ENCODE measurements at places on chromosomes 2 and 18.

- DNase-seq = no peak
These were observed 92.6 kb upstream of the VRK2 start for GRCh38 chr2:57954020-57954419.

DNA sequence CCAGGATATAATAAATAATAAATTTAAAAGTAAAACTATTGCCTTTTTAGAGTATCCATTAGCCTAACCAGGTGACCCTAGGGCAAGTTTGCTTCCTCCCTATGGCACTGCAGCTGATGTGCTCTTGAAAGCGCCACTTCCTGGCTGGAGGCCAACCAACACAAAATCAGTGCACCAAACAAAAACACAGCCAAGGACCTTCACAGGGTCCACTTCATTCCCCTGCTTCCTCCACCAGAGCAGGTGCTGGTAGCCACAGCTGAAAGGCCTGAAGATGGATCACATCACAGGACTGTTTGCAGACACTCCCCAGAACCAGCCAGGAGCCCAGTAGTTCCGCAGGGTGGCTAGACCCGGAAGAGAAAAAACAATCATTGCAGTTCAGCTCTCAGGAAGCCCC, 108.8 kb downstream of the TWIST2 start:
- no peak for DNase-seq

DNA sequence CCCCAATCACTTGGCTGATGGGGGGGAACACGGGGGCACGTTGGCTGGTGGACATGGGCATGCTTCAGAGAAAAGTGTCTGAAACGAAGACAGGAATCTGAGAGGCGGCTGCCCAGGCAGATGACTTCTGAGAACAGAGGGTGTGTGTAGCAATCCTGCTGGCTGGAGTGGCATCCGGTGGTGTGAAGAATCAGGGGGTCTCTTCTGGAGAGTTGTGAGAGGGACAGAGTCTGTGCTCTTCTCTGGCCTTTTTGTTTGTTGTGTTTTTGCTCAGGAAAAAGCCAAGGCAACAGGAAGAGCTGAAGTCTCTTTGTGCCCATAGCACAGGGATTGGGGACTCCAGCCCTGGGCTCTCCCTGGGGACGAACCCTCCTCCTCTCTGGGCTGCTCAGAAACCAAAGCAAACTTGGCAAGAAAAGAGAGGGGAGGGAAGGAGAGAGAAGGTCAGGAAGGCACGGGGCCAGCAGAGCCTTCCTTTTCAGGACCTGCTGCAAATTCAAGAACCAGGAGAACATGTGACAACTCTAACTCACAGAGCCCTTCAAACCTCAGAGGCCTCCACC, 97.0 kb upstream of the SMAD2 start:
- DNase-seq = peak; percentile 12

GRCh38 chr2:119849838-119850565, 90.3 kb downstream of the PTPN4 start:
- no peak for DNase-seq

GRCh38 chr2:127410871-127411652, 7.2 kb upstream of the PROC start:
- DNase-seq = peak; percentile 83

- peak; percentile 7 for DNase-seq
These were observed 40.3 kb downstream of the AP1S3 start for GRCh38 chr2:223797037-223797436.

- DNase-seq = no peak
These were observed 18.2 kb upstream of the PCBP1 start for GRCh38 chr2:70069049-70069448.

- DNase-seq = no peak
These were observed 592 bp upstream of the MARS2 start for GRCh38 chr2:197704434-197705120.

GRCh38 chr2:174587579-174587978, 10.0 kb downstream of the WIPF1 start:
- no peak for DNase-seq

- no peak for DNase-seq
These were observed 205.1 kb downstream of the DNAH7 start for GRCh38 chr2:195863564-195863963.

Data from NCI-H446 (cell line).